ENCODE measurements at places on chromosomes 12 and 14.

DNA sequence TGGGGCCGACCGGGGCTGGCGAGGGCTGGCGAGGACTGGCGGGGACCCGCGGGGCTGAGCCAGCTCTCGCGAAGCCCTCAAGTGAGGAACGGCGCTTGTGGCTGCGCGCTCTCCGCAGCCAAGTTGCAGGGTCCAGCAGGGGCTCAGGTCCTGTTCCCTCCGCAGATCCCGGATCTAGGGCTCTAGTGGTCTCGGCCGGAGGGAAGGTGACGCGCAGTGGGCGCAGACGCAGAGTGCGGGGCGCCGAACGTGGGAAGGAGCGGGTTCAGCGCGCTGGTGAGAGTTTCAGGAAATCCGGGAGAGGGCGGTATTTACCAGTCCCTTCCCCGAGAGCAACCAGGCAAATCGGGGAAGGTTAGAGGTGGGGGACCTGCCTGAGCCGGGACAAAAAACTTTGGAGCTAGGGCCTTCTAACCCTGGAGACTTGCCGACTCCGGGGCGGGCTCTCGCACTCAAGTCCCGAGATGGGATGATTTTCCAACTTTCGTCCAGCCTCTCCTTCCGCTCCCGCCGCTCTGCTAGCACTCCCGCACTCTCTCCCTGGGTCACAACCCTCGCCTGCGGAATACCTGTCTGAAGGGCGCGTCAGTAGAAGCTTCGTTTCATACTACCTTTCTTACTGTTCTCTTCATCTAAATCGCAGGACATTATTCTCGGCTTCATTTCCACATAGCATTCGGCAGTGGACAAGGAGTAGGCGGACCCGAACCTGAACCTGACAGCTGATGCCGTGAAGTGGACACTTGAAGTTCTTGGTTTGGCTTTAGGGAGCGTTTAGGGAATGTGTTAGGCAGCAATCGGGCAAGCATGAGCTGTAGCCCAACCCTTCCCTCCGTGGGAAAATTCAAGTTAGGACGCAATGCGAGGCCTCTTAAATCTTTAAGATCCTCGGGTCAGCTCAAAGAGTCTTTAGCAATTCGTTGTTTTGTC is 13.6 kb upstream of the PAX9 start:
- DNase-seq, result no peak

- no peak for DNase-seq
Observed at GRCh38 chr12:41058266-41058665, 129.9 kb upstream of the PDZRN4 start.

GRCh38 chr14:94385553-94386057 is 2.8 kb downstream of the SERPINA1 start:
- DNase-seq, result no peak

- DNase-seq, result no peak
Observed at GRCh38 chr14:77158175-77158881, 16.7 kb upstream of the ZDHHC22 start.

DNA sequence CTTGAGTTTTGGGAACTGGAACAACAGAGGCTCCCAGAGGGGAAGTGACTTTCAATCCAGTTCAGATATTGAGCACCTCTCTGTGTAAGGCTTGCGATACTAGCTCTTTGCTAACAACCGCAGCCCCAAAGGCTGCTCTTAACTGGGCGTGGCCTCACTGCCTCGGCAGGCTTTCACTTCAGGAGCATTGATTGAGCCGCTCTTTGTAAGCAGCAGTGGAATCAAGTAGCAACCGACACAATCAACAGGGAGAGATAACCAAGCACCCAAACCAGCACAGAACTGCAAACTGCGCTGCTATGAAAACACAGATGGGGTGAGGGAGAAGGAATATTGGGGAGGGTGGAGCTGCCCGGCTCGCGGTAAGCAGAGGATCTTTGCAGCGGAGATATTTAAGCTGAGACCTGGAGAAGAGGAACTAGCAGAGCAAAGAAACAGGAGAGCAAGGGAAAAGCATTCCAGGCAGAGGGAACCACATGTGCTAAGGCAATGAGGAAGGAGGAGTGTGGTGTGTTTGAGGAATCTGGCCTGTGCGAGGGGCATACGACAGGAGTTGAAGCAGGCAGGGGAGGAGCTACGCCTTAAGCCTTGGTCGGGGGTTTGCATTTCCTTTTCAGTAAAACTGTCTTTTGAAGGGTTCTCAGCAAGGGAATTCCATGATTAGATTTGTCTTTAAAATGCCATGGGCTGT is 17.3 kb upstream of the YY1 start:
- no peak for DNase-seq

DNA sequence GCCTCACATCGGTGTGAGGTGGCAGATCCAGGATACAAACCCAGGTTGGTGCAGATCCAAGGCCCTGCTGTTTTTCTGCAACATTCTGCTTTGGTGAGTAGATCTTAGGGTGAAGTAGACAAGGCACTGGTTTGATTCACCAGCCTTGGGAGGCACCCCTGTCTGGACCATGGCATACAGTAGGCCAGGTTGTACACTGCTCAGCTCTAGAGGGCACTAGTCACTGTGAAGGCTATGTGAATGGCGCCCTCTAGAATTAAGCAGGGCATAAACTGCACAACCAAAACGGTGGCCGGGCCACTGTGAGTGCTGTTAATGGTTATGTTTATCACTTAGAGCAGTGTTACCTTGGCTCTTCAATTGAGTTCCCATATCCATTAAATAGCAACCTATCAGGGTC is 280.6 kb upstream of the PWP1 start:
- no peak for DNase-seq

GRCh38 chr12:103994235-103994634 is 28.6 kb downstream of the TDG start:
- DNase-seq, result no peak

Measured in activated CD8-positive, alpha-beta memory T cell treated with anti-CD3 and anti-CD28 coated beads for 4 hours (primary cell).